ENCODE measurements at places on chromosomes 6 and 20.

GRCh38 chr6:17662585-17662984, 44.1 kb downstream of the NUP153 start:
- peaks cover 12% of the 10 kb centered on the region for H3K4me1 ChIP-seq
- no peak overlapping the region for H3K27ac ChIP-seq
- no peaks in the 10 kb centered on the region for H3K27me3 ChIP-seq
- H3K36me3 ChIP-seq, result peaks cover 31% of the 10 kb centered on the region
- H3K4me3 ChIP-seq, result no peak overlapping the region

DNA sequence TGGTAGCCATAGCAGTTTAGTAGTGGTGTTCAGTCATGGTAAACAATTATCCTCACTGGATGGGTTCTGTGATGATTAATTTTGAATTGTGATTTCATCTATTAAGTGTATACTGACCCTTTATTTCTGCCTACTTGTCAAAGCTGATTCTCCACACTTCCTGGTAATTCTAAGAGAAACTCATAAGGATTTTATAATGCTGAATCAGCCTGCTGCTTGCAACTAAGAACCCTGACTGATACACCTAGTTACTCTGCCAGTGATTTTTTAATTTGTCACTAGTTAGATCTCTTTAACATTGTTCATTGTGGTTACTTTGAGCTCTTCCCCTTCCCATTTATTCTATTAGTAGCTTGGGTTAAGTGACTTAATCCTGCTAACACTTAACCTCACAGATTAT, 8.6 kb downstream of the CDC40 start:
- H3K4me3 ChIP-seq, result no peak overlapping the region
- H3K27ac ChIP-seq, result no peak overlapping the region
- H3K36me3 ChIP-seq, result peaks cover 4% of the 10 kb centered on the region
- peaks cover 24% of the 10 kb centered on the region for H3K4me1 ChIP-seq
- no peak for DNase-seq
- no peaks in the 10 kb centered on the region for H3K27me3 ChIP-seq

GRCh38 chr6:93859971-93860370, 440.6 kb upstream of the EPHA7 start:
- no peaks in the 10 kb centered on the region for H3K36me3 ChIP-seq
- H3K27ac ChIP-seq, result no peak overlapping the region
- H3K4me1 ChIP-seq, result no peaks in the 10 kb centered on the region
- H3K27me3 ChIP-seq, result no peaks in the 10 kb centered on the region
- DNase-seq, result no peak

DNA sequence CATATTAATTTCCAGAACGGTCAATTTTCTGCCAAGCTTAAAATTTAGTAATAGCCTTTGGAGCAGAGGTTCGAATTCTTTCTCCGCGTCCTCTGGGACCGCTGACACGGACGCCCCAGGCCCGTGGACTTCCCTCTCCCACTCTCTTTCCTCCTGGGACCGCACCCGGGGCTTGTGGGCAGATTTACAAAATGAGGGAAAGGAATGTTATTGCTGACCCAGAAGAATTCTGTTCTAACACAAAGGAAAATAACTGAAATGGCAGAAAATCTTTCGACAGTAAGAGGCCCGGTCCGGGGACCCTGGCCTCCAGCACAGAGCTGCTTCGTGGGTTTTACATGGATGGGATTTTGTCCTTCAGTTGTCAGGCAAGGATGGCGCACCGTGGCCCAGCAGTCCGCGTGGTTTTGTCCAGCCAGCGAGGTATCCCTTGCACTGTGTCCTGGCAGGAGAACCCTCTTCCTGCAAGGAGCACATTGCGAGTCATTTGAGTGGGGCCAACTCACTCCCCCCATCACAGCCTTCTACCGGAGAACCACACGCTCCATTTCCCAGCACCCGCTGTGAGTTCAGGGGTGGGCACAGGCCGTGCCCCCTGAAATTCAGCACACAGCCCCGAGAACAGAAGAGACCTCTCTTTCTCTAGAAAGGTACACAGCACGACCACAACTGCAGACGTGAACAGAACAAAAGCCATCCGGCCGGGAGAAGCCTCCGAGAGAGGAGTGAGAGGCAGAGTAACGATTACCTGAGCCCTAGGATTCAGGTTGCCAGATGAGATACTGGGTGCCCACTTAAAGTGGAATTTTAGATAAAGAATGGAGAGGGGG, 106.0 kb upstream of the AFDN start:
- H3K4me1 ChIP-seq, result no peaks in the 10 kb centered on the region
- H3K36me3 ChIP-seq, result no peaks in the 10 kb centered on the region
- H3K27ac ChIP-seq, result no peak overlapping the region
- no peaks in the 10 kb centered on the region for H3K27me3 ChIP-seq

DNA sequence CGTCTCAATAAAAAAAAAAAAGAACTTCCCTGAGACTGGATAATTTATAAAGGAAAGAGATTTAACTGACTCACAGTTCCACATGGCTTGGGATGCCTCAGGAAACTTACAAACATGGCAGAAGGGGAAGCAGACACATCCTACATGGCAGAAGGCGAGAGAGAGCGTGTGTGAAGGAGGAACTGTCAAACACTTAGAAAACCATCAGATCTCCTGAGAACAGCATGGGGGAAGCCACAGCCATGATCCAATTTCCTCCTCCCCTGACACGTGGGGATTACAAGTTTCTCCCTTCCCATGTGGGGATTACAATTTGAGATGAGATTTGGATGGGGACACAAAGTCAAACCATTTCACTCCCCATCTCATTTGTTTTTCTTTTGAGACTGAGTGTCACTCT, 46.6 kb upstream of the TFAP2C start:
- no peaks in the 10 kb centered on the region for H3K27me3 ChIP-seq
- H3K4me1 ChIP-seq, result no peaks in the 10 kb centered on the region
- H3K4me3 ChIP-seq, result no peak overlapping the region
- no peak overlapping the region for H3K27ac ChIP-seq
- H3K36me3 ChIP-seq, result no peaks in the 10 kb centered on the region
- DNase-seq, result no peak

DNA sequence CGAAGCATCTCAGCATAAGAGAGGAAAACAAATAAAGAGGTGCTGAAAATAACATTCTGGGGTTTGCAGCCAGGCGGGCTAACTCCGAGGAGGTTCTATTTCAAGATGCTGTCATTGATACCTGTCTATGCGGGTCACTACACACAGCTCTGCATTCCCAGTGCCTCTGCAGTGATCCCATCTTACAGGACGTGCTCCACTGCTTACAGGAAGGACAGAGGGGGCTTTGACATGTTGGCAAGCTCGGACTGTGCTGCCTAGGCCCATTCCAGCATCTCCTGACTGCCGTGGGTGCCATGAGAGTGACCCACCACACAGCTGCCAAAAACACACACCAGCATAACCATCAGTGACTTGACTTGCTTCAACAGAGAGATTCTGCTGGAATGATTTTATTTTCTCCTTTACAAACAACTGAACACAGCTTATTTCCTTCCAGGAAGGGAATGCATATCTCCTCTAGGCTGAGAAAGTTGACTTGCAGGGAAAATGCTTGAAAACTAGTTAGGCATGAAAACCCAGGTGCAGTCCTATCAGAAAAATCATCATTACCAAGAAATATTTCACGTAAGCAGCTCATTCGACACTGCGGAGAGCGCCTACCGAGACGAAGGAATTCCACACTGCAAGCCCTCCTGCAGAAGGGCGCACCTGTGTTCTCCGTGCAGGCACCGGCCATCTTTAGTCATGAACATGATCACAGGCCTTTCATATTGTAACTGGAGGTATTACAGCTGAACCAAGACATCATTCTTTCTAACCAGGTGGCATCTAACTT, 62.5 kb downstream of the RAMACL start:
- H3K27me3 ChIP-seq, result peaks cover 4% of the 10 kb centered on the region
- no peaks in the 10 kb centered on the region for H3K4me1 ChIP-seq
- no peak overlapping the region for H3K27ac ChIP-seq
- no peak for DNase-seq
- H3K36me3 ChIP-seq, result no peaks in the 10 kb centered on the region

All from CD8-positive, alpha-beta memory T cell (primary cell).